ENCODE measurements at places on chromosomes 11 and 22.

GRCh38 chr11:84234462-84235202, 948.5 kb upstream of the CCDC90B start:
- DNase-seq = no peak

GRCh38 chr11:121515335-121515671, 62.5 kb upstream of the SORL1-AS1 start:
- no peak for DNase-seq

- DNase-seq = no peak
Measured at GRCh38 chr22:47401592-47401898, 639.1 kb downstream of the TBC1D22A start.

GRCh38 chr11:17021511-17021910, 7.3 kb upstream of the PLEKHA7 start:
- no peak for DNase-seq

GRCh38 chr11:2175659-2176058, 4.0 kb upstream of the TH start:
- DNase-seq = no peak

- DNase-seq = no peak
Measured at GRCh38 chr11:23903044-23903704, 593.7 kb upstream of the LUZP2 start.

- DNase-seq = peak; percentile 79
Measured at GRCh38 chr11:71507102-71507501, 20.0 kb upstream of the KRTAP5-7 start.

GRCh38 chr22:38272373-38273134, at the start of gene TMEM184B:
Gene TMEM184B (minus strand): TSS chr22:38273010. CDS start chr22:38247961, 25,049 bp downstream.
- DNase-seq = peak; percentile 95

- no peak for DNase-seq
Measured at GRCh38 chr11:123051634-123052033, 10.3 kb downstream of the HSPA8 start.

- no peak for DNase-seq
Measured at GRCh38 chr11:10898763-10899025, 40.8 kb upstream of the ZBED5 start.

- no peak for DNase-seq
Measured at GRCh38 chr22:44075670-44076069, 51.6 kb downstream of the PARVB start.

DNA sequence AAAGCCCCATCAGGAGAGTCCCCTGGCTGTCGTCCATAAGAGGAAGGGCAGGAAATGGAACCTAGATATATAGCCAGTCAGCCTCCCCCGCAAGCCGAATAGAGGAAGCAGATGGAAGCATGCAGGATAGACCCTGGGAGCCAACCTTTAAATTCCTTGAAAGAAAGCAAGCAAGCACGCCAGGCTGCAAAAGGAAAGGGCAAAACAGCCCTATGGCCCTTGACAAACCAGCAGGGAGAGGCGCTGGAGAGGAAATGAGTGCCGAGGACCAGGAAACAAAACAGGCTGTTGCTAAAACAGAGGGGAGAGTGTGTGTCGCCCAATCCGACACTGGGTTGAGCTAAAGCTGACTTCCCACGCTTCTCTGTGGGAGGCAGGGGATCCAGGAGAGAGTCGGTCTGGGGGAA, 203.5 kb upstream of the MTNR1B start:
- no peak for DNase-seq

- DNase-seq = no peak
Measured at GRCh38 chr11:6405846-6406245, 13.0 kb downstream of the APBB1 start.

DNA sequence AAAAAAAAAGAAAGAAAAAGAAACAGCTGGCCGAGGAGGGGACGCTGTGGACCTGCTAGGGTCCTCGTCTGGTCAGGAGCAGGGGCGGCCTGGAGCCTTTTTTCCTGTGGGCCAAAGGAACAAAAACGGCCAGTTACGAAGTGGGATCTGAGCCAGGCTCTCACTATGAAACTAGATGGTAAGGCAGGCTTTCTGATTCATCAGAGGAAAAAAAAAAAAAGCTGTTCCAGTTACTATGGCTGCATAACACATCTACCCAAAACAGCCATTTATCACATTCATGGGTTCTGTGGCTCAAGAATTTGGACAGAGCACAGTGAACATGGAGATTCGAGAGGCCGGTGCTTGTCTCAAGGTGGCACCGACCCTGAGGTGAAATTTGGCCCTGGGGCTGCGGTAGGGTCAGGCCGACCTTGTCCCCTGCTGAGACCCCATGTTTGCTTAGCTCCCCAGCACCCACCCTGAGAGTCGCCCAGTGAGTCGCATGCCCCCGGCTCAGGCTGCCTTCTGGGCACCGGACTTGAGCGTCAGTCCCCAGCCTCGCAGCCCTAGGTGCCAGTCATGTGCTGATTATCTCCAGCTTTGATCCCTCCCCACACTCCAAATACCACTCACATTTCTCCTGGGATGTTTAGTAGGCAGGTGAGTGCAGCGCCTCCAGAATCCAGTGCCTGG, 34.2 kb downstream of the MRGPRD start:
- DNase-seq = no peak

Data from lower leg skin (tissue), 4 donors.